ENCODE measurements at places on chromosomes 1 and 21.

- no peak for DNase-seq
Observed at GRCh38 chr1:167770127-167770526, 48.3 kb downstream of the MPZL1 start.

- no peak for DNase-seq
Observed at GRCh38 chr21:31606081-31606874, 53.2 kb upstream of the SOD1 start.

- DNase-seq = no peak
Observed at GRCh38 chr1:198763298-198763714, 124.5 kb downstream of the PTPRC start.

DNA sequence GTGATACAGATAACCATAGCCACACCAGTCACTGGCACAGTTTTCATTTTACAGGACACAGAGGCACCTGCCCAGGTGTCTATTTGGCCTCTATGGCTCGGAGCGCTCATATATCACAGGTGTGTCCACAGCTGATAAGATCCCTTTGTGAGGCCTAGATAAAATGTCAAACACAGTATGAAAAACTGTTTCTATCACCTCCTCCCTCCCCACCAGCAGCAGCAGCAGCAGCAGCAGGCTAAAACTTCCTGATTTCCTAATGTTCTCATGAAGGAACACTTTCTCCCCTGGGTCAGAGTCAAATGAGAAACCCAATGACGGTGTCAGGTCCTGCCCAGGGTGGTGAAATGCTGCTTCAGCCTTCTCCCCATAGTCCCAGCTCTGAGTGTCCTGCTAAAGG lies 24.4 kb downstream of the ELAPOR1 start:
- DNase-seq = no peak

DNA sequence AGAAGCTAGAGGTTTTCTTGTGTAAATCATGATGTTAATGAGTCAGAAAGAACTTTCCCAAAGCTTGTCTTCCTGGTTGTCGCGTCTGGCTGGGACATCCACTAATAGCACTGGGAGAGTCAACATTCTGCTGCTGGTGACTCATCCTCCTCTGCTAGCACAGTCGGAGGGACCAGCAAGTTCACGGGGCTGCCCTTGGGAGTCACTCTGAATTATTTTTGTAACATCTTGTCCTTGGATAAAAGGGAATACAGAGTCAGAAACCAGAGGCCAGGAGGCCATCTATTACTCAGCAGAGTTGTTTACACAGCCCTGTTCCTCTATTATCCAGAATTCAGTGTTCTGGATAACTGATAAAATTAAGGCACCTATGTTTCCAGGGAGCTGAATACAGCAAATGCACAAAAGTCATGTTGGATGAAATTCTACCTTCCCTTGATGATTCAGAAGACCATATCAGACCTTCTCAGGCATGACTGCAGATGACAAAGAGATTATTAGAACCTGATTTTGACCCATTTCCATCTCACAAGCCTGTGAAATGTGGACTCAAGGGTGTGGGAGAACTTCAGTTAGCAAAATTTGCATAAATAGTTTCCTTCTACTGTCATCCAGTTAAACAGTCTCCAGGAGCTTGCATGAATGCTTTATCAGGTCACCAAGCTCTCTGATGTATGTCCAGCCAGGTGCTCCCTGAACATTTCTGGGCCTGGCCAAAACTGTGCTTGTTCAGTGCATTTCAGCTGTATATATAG lies 68.1 kb downstream of the JAK1 start:
- no peak for DNase-seq

DNA sequence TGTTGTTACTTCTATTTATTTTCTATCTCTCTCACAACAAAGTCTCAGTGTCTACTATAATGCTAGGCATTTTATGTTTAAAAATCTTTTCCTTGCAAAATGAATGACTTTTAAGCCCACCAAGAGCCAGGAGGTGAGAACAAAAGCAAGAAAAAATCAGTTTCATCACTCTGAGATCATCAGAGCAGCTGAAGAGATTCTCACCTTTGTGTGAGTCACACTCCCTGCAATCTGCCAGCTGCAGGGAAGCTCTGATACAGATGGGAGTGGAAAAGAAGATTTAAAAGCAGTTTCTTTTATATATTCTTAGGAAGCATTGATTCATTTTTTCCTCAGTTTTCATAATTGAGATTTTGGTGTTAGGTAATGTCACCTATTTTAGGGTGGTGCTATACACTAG lies 107.6 kb downstream of the LHX9 start:
- no peak for DNase-seq

GRCh38 chr1:230163205-230163604 lies 96.2 kb downstream of the GALNT2 start:
- no peak for DNase-seq

DNA sequence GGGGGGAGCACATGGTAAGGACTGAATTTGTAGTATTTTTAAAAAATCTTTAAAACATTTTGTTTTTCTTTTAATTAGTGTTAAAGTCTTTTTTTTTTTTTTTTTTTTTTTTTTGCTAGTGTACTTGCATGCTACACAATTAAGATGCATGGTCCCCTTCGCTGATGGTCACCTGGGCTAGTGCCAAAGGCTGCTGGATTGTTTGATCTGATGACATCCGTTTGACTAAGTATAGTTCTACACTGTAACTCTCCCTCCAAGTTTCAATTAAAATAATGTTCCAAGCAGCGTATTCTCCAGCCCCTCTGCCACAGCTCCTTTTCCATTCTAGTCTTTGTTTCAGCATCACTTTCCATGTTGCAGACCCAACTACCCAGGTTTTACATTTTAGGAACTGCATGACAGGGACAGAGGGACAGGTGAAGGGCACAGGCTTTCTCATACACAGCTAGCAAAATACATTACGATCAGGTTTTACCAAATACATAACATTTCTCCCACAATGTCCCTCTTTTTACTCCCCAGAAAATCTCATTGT lies 852 bp upstream of the RAVER2 start:
- no peak for DNase-seq

GRCh38 chr1:205298191-205298994 lies 23.2 kb downstream of the NUAK2 start:
- DNase-seq = no peak

DNA sequence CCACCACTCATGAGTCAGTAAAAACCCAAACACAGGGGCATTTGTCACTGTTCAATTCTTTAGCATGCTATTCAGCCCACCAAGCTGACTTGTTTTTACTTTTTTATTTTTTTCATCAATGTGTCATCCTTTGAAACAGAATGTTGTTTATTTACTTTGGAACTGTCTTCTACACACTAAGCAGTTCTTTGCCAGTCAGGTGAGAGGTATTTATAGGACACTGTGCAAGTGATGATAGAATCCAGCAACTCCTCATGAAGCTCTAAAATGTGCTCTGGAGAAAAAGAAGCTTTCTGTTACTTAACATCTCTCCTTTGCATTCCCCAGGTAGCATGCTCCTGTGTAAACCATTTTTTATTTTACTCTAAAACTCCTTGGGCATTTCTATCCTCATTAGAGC lies 582.0 kb upstream of the TMPRSS15 start:
- DNase-seq = no peak

- no peak for DNase-seq
Observed at GRCh38 chr1:16155537-16156410, at the start of gene EPHA2. Gene EPHA2 (minus strand): TSS chr1:16156069. CDS start chr1:16155932, 137 bp downstream.
